ENCODE measurements at places on chromosomes 4 and X.

DNA sequence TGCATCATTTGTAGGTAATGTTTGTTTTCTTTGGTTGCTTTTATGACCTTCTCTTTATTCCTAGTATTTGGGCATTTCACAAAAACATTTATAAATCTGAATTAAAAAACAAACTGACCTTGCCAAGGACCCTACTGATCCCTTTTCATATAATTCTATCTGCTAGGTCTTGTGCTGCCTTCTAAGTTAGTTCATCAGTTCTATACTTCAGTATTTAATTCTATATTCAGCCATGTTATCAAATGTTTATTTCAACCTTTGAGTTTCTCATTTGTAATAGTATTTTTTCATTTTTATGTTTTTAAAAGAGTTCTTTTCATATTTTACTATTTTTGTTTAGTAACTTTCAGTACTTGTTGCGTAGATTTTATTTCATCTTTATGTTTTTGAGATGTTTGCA, 155.3 kb downstream of the SNCA start:
- DNase-seq: no peak

- no peak for DNase-seq
Observed at GRCh38 chrX:100682939-100683338, 38.9 kb downstream of the SRPX2 start.

DNA sequence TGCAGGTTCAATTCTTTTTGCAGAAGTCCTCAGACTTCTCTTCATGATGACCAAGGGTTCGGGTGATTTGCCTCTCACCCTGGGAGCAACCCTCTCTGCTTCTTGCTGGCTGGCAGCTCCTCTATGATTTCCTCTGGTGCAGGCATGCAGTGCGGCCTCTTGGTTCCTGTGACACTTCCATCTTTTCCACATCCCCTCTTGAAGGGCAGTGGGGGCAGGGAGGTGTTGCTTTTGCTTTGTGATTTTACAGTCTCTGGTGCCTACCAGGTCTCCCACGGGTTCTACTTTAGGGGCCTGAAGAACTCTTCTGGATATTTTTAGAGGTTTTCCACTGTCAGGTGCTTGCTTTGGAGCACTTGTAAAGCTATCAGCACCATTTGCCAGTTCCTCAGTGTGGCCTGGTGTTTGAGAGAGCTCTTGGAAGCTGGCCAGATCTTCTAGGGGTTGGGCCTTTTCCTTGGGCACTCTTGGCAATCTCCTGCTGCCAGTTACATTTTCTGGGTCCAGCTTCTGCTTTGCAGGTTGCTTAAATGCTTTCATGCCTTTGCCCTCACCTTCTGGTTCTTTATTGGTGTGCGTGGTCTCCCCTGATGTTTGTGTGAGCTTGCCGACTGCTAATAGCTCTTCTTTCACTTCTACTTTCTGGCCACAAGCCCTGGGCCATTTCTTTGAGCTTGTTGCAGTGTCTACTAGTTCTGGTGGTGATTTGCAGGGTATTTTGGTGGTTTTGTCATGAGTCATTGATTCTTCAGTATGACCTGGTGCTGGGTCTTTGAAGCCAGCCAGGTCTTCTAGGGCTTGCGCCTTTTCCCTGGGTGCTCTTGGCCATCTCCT, 11.5 kb upstream of the CHST7 start:
- no peak for DNase-seq

DNA sequence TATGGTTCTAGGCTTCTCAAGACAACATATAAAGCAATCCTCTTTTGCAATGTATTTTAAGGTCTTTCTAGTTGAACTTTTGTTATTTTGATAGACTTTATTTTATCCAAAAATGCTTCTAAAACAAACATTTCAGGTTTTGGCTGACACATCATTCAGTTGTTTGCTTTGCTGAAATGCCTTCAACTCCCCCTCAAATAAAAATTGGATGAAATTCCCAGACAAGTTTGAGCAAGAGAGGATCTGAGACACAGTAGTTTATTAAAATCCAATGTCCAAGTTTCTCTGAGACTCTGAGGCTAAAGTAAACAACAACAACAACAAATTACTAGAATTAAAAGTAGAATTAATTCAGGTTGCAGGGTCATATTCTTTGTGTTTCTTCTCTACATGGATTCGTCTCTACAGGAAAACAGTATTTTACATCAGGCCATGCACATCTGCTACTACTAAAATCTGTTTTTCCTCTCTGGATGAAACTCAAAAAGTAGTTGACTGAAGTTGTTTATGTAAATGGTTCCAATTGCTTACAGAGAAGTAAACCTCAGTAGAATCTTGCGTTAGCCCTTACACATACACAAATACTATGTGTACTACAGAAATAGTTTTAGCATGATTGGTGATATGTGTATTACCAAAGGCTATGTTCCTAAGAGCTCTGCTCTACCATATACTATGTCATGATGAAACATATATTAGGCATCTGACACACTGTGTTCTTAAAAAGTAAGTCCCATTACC, 64.9 kb downstream of the PRSS12 start:
- DNase-seq: no peak

- DNase-seq: no peak
Observed at GRCh38 chrX:112812741-112813140, 27.9 kb downstream of the AMOT start.

GRCh38 chrX:17987783-17988182, 126.7 kb upstream of the RAI2 start:
- no peak for DNase-seq

Data from RCC 7860 (cell line).